ENCODE measurements at places on chromosomes 11 and 22.
A peak's percentile ranks its signal among the peaks of the same experiment; 100 is the strongest.

DNA sequence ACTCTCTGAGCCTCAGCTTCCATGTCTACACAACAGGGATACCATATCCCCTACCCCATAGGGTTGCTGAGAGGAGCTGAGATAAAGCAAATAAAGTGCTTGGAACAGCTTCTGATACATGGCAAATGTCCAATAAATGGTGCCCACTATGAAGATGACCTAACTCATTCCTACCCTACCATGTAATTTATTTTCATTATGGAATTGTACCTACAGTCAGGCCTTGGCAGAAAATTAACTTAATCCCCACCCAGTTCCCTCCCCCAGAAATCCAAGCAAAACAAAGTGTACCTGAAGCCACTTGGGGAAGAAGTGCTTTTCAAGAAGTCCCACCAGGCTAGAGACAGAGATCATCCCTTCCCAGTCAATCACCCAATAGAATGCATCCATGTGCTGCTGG lies 10.8 kb downstream of the SRRD start:
- no peak for DNase-seq

- DNase-seq: no peak
Measured at GRCh38 chr11:134592391-134592990, 180.4 kb upstream of the B3GAT1 start.

DNA sequence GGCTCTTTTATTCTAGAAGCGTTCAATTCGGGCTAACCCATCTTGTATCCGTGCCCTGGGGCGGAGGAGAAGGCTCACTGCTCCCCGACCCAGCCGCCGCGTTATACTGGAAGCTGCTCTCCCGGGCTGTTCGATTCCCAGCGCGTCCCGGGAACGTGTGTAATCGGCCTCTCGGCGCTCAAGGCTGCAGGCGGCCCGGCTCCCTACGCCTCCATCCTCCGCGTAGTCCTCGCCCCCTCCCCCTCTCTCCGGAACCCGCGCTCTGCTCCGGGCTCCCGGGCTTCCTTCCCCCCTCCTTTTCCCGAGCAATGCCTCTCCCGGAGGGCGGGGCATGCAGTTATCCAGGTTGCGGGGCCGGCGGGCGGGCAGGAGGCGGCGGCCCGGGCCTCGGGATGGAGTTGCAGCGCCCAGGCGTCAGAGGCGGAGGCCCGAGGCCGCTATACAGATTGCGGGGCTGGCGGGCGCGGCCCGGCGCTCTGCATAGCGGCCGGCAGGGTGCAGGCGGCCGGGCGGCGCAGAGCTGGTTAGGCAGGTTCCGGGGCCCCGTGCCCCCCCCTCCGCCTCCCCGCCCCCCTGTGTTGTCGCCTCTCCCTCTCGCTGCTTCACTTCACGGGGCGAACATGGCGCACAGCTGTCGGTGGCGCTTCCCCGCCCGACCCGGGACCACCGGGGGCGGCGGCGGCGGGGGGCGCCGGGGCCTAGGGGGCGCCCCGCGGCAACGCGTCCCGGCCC lies at the start of gene KMT2A:
KMT2A (plus strand) TSS at position 600 of the 732 bp plus-strand sequence; CDS start at position 621, 21 bp downstream.
- DNase-seq: peak; percentile 89

- no peak for DNase-seq
Measured at GRCh38 chr22:26770624-26771023, 113.2 kb downstream of the MIAT start.

DNA sequence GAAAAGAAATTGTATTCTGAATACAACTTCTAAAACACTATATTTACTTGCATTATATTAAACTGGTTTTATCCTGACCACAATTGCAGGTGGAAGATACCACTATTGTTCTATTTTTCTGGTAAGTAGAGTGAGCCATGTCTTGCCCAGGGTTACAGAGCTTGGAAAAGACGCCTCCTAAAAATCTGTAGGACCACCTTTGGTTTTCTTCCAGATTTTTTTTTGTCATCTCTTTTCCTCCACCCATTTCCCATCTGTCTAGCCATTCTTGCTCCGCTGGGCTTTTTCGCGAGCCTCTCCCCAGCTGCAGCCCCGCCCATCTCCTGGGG lies 294 bp upstream of the MTMR3 start:
- no peak for DNase-seq

DNA sequence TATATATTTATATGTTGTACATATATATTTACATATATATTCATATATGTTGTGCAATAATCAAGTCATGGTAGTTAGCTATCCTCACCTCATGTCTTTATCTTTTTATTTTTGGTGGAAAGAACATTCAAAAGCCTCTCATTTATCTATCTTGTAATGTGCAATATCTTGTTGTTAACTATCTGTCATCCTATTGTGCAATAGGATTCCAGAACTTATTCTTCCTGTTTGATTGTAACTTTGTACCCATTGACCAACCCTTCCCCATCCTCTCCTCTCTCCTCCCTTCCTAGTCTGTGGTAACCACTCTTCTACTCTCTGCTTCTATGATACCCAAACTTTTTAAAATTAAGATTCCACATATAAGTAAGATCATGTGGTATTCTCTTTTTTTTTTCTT lies 115.6 kb upstream of the PDGFD start:
- DNase-seq: no peak

GRCh38 chr11:28251257-28251656 lies 143.1 kb downstream of the METTL15 start:
- DNase-seq: no peak

DNA sequence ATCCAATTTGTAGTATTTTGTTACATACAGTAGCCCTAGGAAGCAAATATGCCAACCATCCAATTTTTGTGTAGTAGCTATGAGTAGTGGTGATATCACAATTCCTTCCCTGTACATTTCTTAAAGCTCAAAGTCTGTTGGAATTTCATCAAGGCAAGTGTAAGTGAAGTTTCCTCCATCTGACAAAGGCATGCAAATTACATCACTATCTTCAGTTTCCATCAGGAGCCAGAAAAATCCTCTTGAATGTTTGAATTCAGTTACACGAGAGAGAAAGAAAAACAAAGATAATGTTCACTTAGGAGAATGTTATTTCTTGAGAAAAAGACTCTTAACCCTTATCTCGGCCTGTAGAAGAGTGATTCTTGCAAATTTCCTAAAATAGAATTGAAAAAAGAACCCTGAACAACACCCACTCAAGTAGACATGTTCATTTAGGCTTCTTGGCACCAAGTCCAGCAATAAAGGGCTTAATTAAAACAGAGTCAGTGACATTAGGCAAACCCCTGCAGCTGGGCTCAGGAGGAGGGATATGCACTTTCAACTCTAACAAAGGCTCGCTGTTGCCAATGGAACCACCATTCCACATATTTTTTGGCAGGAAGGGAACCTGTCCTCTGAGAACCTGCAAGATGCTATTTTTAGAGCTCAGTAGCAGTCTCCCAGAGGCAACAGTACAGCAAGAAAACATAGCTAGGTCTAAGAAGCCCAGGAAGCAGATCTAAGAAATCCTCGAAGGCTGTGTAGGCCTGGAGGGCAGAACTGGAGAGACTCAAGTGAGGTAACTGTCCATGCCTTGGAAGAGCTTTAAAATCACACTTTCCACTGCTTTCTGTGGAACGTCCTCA lies 144.6 kb downstream of the CCDC81 start:
- no peak for DNase-seq

- no peak for DNase-seq
Measured at GRCh38 chr22:19709063-19709769, 5.1 kb upstream of the SEPTIN5 start.

DNA sequence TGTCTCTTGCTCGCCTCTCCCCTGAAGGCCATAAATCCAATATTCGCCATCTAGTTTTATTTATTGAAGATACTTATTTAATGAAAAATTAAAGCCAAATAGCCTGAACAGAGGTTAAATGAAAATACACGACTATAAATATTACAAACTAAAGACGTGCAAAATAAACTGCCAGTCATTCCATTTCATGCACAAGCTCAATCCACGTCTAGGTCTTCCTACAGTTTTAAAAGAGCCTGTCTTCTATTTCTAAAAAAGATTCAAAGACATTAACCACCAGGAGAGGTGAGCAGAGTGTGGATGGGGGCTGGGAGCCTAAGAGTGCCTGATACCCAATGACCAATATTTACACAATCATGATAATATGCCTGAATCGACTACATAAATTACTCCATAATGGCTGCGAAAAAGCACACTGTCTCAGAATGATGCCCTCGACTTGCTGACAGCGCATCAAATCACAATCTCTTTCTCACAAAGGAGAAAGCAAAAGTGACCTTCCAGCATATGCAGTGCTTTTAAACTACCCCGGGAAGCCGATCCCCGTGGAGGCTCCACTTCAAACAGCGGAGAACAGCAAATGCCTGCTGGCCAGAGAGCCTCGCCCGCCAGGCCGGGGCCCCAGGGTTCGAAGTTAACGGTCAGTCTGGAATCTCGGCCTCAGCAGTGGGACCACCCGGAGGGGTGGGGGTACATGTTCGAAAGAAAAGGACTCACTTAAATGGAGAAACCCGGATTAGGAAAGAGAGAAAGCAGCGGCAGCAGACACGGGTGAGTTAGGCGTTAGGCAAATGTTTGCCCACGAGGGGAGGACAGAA lies 1.7 kb downstream of the FCHSD2 start:
- no peak for DNase-seq

- DNase-seq: no peak
Measured at GRCh38 chr22:41147722-41148121, 55.3 kb downstream of the EP300 start.

- DNase-seq: no peak
Measured at GRCh38 chr11:118401880-118402590, 629 bp downstream of the ATP5MG start.

DNA sequence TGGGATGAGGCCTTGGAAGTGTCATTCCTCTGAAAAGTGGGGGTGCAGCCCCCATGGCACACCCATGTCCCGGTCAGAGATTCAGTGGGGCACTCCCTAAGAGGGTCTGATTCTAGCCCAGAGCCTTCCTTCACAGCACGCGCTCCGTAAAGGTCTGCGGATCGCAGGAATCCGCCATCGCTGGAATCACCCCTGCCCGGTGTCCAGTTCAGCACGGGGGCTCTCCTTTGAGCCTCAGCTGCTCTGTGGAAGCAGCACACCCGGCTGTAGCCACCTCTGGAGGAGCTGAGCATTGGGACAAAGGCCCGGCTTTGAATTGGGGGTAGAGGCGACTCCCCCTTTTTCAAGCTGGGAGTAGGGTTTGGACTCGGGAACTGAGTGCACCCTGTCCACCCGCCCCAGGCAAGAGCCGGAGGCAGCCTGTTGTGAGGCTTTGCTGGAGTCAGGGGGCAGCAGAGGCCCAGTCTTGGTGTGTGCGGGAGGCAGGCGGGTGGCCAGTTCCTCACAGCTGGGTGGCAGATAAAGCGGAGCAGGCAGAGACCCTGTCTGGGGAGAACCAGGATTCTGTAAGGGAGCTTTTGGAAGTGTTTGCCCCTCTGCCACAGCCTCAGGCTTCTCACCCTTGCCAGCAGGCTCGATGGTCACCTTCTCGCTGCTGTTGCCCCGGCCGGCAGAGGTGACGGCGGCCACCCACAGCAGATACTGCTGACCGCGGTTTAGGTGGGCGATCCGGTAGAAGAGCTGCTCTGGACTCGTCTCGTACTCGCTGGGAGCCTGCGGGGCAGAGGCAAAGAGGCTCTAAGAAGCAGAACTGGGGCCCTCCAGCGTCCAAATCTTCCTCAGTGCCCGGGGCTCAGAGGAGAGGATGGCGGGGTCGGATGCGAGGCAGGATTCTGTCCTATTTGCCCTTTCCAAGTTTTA lies 115.9 kb downstream of the CEP164 start:
- no peak for DNase-seq

GRCh38 chr11:60396382-60396781 lies at the start of gene MS4A14:
Gene MS4A14, plus strand, starts transcription at chr11:60396459. Its CDS starts 120 bp downstream, at chr11:60396579.
- DNase-seq: no peak

DNA sequence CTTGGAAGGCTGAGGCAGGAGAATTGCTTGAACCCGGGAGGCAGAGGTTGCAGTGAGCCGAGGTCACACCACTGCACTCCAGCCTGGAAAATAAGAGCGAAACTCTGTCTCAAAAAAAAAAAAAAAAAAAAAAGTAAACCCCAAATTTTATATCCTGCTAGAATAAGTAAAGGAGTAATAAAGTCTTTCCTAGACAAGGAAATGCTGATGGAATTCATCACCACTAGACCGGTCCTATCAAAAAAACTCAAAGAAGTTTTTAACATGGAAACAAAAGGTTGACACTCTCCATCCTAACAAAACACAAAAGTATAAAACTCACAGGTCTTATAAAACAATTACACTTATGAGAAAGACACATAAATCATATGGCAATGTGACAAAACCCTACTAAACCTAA lies 213.9 kb downstream of the SBF2 start:
- DNase-seq: no peak

DNA sequence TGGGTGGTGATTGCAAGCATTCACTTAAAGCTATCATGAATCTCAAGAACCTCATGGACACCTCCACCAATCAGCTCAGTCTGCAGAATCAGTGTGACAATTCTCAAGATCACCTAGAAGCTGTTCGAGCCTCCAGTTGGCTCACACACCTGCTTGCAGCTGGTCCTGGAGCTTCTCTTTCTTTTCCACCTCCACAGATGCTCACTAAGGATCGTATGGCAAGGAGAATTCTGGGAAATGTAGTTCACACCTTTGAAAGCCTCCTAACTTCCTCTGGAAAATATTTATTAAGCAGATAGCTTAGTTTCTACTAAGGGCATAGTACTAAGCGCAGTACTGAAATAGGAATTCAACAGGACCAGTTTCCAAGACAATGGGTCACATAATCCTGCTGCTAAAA lies 26.2 kb downstream of the FSHB start:
- no peak for DNase-seq

GRCh38 chr11:130237282-130238006 lies 77.3 kb downstream of the ZBTB44 start:
- no peak for DNase-seq

DNA sequence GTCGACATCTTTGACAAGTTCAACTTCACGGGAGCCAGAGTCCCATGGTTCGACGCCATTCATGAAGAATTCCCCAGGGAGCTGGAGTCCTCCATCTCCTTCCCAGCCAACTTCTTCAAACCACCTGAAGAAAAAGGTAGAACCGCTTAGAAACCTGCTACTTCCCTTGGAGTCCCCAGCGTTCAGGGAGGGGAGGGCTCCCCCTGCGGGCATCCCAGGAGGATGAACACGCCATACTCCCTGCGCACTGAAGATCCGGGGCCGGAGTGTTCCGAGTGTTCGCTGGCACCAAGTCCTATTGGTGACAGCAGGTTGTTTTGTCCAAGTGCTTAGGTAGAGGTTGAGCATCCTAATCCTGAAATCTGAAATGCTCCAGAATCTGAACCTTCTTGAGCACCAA lies 51.7 kb upstream of the PRODH start:
- DNase-seq: no peak

GRCh38 chr22:37069319-37069718 lies 17.8 kb downstream of the KCTD17 start:
- DNase-seq: no peak

- DNase-seq: peak; percentile 24
Measured at GRCh38 chr11:94849839-94850238, 81.7 kb downstream of the AMOTL1 start.

Data from NCI-H2171 (cell line).